RPMI8226 (cell line): ENCODE measurements at places on chromosomes 2 and 18.
A peak's percentile ranks its signal among the peaks of the same experiment; 100 is the strongest.

DNA sequence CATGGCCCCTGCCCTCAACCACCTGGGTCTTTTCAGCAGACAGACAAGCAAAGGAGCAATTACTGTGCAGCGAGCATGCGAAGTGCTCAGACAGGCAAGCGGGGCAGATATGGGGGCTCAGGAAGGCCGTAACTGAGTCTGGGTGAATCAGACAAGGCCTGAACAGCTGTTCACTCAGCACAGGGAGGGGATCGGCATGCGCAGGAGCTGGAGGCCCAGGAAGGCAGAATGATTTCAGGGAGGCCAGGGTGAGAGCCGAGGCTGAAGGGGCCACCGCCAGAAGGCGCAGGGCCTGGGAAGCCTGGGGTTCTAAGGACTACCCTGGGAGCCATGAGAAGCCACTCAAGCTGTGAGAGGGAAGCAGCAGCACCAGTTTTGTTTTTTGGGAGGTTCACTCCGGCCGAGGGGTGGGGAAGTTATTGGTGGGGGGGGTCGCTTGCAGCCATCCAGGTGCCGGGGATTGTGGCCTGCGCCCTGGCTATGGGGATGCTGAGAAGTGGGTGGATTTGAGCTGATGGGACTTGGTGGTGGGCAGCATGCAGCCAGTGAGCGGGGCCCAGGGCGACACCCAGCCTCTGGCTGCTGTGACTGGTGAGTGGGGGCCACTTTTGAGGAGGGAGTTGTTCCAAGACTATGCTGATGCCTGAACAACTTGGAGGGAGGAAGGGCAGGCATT is 132.2 kb downstream of the TSN start:
- no peak for DNase-seq

GRCh38 chr2:134327367-134327766 is 73.5 kb downstream of the MGAT5 start:
- DNase-seq: no peak

- DNase-seq: no peak
Observed at GRCh38 chr2:41913311-41913710, 134.5 kb upstream of the PKDCC start.

GRCh38 chr2:203870941-203871340 is 3.4 kb downstream of the CTLA4 start:
- no peak for DNase-seq

DNA sequence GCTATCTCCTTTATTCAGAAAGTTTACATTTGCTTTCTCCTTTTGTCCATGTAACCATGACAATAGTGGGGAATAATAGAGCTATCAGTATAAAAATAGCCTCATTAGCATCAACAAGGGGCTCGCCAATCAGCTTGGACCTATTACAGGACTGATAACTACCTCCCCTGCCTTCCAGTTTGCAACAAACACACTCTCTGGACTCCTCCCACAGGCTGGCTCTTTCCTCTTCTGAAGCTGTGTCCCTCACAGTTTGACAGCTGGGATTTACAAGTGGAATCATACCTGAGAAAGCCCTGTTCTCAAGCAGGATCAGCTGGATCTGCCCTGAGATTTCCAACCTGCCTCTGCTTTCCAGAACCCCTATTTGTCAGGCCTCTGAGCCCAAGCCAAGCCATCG is 162.5 kb downstream of the GRB14 start:
- no peak for DNase-seq

GRCh38 chr18:73220663-73221062 is 352.9 kb upstream of the NETO1 start:
- no peak for DNase-seq

DNA sequence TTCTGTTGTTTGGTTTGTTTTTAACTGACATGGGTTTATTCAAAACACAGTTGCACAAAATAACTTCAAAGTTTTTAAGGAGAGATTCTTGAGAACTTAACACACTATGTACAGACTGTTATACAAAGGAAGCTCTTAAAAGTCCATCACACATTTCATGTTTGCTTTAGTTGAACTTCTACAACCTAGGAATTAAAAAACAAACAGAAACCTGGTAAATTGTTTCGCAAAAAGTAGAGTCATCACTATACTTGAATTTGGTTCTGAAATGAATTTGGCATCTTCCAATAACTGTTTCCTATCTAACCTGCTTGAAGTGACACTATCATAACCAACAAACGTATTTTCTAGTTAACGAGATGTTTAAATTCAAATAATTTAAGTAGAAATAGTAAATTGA is 21.8 kb downstream of the TRIP12 start:
- no peak for DNase-seq

DNA sequence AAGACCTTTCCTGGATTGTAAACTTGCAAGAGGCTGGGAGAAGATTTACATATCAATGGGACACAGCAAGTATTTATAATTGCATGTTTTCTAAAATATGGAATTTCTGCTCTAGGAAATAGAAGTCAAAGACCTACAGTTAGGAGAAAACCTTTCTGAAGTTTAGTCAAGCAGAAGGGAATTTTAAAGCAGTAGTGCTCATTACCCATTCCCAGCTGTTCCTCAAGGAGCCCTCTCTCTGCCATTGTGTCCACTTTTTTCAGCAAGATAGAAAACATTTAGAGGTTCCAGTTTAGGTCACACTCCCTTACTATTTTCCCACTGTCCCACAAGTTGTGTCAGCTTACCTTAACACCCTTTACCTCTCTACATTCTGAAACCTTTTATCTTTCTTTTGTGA is 584.0 kb upstream of the CHAC2 start:
- DNase-seq: no peak

DNA sequence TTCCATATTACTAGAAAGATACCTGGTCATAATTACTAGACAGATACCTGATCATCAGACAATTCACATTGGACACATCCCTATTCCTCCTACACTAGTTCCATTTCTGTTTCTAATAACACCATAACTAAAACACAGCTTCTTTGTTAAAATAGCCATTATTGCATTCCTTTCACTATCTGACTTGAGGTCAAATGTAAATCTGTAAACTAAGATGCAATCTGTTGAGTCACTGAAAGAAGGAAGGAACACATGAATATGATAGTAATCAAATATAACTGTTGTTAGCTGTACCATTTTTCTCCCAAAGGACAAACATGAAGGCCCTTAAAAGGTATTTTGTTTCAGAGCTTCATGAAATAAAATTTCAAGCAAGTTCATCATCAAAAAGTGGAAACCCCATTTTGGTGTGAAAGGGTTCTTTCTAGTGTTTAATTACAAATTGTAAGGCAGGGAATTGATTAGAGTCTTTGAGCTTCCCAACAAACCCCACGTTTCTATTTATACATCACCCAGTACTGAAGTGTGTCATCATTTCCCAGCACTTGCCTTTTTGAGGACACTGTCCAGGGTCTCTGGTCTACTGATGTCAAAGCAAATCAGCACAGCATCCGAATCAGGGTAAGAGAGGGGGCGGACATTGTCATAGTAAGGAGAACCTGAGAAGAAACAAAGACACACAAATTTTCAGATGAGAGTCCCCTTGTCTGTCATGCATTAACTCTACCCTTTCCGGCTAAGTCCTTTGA is 13.0 kb downstream of the RND3 start:
- no peak for DNase-seq

- no peak for DNase-seq
Observed at GRCh38 chr2:162038725-162039124, 35.3 kb downstream of the DPP4 start.

GRCh38 chr2:195899226-195899625 is 169.4 kb downstream of the DNAH7 start:
- DNase-seq: no peak

DNA sequence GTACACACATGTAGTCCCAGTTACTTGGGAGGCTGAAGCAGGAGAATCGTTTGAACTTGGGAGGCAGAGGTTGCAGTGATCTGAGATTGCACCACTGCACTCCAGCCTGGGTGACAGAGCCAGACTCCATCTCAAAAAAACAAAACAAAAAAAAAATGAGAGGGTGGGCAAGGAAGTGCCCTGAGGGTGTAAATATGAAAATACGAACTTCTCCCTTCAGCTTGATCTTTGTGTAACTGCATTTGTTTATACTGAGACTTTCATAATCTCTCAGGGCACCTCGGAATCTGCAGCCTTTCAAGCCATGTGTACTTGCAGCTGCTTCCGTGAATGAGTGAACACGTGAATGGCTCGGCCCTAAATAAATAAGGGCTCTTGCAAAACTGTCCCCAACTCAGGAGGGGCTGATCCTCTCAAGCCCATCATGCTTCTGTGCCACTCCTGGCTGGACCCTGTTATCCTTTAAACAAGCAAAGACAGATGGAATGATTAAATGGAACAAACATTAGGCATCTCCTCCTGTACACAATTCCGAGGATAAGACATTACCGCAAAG is 96.8 kb downstream of the BOD1L2 start:
- DNase-seq: no peak

DNA sequence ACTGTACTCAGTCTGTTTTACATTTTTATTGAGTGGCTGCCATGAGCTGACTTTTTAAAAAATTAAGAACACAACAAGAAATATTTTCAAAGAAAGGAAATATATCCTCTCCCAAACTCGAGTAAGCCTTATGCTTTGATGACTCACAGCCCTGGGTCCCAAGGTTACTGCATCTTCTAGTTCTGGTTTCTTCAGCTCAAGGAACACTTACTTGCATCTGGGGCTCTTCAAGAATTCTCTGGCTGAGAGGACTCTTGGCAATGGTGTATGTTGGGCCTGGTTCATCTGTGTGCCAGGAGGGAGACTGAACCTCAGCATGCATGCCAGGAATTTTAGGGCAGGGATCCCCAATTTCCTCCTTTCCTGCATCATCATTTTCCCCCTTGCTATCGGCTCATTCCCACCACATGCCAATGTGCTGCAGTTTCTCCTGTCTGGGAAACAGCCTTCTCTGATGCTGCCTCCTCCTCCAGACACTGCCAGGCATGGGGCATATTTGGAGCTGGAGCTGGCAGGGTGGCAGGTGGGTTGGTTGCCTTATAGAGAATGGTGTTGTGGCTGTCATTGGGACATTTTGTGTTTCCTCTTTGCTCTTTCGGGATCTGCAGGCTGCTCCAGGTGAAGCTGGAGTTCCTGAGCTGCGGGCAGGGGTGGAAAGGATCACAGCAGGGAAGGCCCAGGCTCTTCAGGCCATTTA is 192.2 kb upstream of the HS6ST1 start:
- no peak for DNase-seq

GRCh38 chr18:45039376-45039775 is 358.7 kb downstream of the SETBP1 start:
- no peak for DNase-seq

DNA sequence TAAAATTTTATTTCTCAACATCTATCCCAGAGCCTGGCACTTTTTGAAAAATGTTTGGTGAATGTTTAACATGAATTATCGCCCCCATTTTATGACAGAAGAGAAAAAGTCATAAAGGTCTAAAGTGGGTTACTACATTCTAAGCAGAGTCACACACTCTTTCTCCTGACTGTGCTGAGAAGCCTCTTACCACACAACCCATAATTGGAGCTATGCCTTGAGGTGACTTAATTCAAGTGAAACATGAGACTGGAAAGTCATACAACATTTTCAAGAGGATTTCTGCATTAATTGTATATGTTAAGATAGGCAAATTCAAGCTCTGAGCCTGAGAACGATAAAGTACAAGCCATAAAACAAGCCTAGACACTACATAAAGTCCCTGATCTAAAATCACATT is 3.1 kb upstream of the DSEL start:
- DNase-seq: no peak

DNA sequence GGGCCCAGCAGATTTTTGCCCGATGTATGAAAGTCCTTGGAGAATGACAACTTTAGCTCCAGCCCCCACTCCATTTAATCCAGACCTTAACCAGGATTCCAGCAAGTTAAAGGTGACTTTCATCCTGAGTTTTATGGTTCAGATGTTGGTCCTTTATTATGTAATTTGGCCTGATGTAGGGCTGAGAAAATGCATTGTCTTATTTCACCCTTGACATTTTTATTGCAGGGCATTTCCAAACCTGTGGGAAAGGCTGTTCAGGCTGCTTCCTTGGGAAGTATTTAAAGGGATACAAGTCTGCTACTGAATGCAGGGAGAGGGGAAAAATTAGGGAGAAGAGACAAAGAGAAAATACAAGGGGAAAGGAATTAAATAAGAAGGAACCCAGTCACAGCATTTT is 48.8 kb downstream of the ASB1 start:
- no peak for DNase-seq

DNA sequence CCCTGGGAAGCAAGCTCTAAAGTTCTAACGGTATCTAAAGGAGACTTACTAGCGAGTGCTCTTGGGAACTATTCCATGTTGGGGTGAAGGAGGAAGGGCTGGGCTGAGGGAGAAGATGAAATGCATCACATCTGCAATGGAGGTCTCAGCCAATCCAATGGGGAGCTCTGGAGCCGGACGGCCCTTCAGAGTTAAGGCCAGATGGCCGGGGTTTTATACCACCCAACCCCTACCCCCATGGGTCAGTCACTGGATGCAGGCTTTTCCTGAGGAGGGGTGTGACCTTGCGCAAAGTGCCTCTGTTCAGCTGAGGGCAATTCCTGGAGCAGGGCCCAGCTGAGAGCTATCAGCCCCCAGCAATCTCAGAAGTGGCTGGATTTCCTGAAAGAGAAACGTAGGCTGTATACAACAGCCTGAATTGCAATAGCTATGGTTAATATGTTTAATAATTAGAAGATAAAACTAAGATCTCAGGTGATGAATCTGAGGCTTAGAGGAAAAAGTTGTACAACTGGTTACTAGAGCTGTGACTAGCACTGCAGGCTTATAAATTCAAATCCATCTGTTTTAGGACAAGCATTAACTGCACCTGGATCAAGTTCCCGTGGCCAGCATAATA is 21.6 kb downstream of the EIPR1 start:
- DNase-seq: no peak

DNA sequence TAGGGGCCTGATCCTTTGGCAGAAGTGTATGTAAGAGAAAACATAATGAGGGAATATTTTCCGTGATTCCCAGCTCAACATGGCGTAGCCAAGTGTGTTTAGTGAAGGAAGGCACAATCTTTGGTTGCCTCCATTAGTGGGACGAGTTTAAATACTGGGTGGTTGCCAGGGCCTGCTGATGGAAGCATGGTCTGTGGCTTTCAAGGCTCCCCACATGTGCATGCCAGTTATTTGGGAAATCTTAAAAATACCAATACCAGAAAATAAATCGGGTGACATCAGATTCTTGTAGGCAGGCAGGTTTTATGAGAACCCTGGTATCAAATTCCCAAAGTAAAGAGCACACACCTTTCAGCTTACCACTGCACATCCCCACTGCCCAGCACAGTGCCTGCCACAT is 7.1 kb downstream of the MYL12A start:
- DNase-seq: no peak

- no peak for DNase-seq
Observed at GRCh38 chr2:96923810-96924774, 54.2 kb upstream of the SEMA4C start.

- DNase-seq: no peak
Observed at GRCh38 chr18:27473318-27473717, 288.2 kb upstream of the CHST9 start.

- peak; percentile 29 for DNase-seq
Observed at GRCh38 chr2:8693157-8693821, 11.4 kb downstream of the ID2 start.
